Spinal cord (tissue), 10 donors: ENCODE measurements at places on chromosomes 3 and 15.

DNA sequence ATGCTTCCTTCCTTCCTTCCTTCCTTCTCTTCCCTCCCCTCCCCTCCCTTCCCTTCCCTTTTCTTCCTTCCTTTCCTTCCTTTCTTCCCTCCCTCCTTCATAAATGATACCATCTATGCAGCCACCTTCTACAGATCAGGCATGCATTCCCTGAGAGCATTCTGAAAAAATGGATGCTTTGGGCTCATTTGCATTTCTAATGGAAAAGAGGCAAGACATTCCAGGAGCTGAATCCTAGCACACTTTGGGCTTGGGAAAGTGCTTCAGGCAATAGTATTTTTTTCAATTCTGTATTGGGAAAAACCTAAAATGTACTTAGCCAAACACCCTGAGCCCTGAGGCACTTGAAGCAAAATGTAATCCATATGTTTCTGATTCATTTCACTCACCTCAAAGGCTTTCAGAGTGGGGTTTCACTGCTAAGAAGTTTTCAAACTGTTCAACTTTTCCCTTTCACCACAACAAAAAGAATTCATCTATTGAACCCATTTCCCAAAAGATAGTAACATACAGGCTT is 220.1 kb upstream of the RORA start:
- DNase-seq, result no peak

- DNase-seq, result no peak
Observed at GRCh38 chr3:46882377-46883053, 5.0 kb downstream of the PTH1R start.

- DNase-seq, result no peak
Observed at GRCh38 chr15:74417225-74417624, 16.5 kb downstream of the SEMA7A start.

- DNase-seq, result no peak
Observed at GRCh38 chr15:27575521-27575920, 523.6 kb downstream of the OCA2 start.

- no peak for DNase-seq
Observed at GRCh38 chr3:73669260-73669659, 44.5 kb upstream of the PDZRN3 start.

- no peak for DNase-seq
Observed at GRCh38 chr15:55816017-55816416, 73.1 kb upstream of the PRTG start.

- DNase-seq, result no peak
Observed at GRCh38 chr15:61651267-61651666, 409.0 kb downstream of the VPS13C start.

DNA sequence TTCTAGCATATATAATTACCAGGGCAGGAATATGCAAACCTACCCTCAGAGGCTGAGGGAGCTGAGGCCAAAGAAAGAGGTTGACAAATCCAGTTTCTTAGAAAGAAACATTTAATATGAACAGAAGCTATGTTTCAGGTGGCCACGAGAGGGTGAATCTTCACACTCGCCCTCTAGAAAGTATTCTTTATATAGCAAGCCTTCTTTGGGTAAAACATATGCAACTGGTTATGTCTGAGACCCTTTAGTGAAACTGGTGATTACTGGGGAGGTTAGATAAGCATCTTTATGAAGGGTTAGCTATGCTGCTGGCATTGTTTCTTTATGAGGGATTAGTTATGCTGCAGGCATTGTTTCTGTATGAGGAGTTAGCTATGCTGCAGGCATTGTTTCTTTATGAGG is 50.7 kb upstream of the GOLGA6L2 start:
- DNase-seq, result no peak

- no peak for DNase-seq
Observed at GRCh38 chr3:114155370-114155821, 23.5 kb downstream of the DRD3 start.

- peak; percentile 59 for DNase-seq
Observed at GRCh38 chr3:158983216-158984099, 181.6 kb downstream of the MFSD1 start.

DNA sequence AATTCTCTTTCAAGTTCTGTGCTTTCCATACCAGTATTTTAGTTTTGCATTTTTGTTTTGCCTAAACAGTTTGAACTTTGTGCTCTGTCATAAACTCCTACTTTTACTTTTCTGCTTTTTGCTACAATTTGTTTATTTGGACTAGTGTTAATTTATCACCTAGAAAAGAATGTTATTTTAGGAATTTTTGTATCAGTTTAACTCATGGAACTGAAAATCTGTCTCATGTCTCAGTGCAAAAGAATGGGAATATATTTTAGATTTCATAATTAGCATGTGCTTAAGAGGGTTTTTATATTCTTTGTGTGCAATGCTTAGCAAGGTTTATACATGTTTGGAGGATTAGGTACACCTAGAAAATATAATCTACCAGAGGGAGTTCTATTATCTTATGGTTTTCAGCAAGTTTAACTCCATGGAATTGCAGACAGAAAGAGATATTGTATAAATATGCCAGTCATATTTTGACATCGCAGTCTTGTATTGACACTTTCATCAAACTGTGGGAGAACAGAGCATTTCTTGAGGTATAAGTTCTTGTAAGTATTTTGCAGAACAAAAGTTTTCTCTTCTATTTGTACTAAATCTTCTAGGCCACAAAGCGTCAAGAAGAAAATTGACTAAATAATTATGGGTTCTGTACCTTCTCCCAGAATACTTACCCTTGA is 409.9 kb downstream of the RBMS3 start:
- DNase-seq, result no peak

DNA sequence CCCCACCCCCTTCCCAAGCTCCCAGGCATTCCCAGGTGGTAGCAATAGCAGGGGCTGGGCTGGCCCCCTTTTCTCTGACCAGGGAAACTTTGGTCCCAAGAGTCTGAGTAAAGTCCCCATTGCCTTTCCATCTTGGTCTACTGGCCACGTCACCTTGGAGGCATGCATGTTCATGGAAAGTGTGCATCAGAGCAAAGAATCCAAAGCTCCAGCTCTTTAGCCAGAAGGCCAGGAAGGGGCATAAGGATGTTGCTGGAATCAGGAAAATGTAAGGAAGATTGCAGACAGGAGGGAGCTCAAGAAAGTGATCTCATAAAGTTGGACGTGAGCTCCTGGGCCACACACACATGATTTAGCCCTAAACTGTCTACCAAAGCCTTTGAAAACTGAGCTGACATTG is 63.6 kb downstream of the KBTBD12 start:
- DNase-seq, result no peak

DNA sequence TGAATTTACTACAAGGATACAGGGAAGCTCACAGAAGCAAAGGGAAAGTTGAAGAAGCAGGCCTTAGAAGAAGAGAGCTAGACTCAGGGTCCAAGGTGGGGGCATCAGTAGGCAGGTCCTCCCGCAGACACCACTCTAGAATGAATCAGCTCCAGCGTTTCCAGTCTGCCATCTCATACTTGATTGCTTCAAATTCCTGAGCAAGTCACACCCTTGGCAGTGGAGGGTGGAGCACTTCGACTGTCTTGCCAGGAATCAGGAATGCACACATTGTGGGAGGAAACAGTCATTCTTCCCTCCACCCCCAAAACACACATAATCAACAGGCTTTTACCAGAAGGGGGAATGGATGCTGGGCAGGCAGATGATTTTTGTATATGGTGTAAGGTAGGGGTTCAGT is 78.5 kb downstream of the CHCHD6 start:
- no peak for DNase-seq

- no peak for DNase-seq
Observed at GRCh38 chr15:76791511-76791910, 113.6 kb downstream of the SCAPER start.

DNA sequence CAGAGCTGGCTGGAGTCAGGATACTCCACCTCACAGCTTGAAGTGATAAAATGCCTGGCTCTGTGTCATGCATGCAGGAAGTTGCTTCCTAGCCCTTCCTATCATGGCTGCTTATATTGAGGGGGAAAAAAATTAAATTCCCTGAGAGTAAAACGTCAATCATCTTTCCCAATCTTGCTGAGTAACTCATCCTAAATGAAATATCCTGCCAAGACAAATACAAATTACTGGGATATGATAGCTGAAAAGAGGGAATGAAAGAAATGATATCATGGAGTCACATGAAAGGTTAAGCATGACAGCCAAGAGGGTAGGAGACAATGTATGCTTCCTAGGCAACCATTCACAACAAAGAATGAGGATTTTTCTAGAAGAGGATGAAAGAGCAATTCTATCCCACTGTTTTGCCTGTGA is 110.6 kb downstream of the ABI3BP start:
- DNase-seq, result no peak
